Stimulated activated CD8-positive, alpha-beta memory T cell treated with anti-CD3 and anti-CD28 coated beads, Interleukin-2, amount 100 ng/mL, for 48 hours (primary cell): ENCODE measurements at places on chromosomes 3 and 15.

DNA sequence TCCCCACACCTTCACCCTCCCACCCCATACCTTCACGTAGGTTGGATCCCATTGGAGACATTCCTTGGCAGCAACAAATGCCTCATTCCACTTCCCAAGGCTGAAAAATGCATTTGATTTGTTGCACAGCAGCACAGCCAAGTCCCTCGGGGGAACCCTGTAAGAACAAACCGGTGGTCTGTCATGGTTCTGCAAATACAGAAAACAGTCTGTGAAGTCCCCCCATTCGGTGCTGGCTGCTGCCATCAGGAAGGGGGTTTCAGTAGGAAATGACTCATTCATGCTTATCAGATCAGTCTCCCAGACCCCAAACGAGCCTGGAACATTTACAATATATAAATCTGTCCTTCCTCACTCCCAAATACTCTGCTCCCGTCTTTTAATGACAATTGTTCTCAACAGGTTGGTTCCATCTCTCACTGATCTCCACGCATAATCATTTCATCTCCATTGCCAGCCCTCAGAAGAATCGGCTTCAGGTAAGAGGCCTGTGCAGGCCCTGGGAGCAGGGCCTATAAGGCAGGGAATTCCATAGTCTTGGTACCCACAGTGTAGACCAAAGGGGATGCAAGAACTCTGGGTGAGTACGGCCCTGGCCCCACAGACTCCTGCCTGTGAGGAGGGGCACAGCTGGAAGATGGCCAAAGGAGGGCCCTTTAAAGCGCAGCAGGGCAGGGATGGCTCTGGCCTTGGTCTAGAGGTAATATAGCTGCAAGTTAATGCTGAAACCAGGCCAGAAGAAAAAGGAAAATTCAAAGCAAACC lies 41.6 kb downstream of the TRANK1 start:
- no peak for DNase-seq

DNA sequence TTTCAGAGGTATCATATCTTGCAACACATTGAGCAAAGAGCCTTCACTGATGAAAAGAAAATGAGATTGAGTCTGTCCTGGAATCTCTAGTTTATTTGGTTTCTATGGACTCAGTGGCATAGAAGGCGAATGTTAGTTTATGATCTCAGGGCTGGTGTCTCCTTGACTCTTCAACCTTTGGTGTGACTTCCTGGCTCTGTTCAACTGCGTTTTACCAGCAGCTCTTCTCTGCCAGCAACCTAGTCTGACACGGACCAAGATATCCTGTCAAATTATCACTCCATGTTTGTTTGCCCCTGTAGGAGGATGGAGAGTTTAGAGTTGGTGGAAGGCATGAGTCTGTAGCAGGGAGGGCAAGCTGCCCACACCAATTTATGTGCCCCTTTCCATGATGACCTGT lies 82.9 kb upstream of the TBC1D5 start:
- DNase-seq: no peak

DNA sequence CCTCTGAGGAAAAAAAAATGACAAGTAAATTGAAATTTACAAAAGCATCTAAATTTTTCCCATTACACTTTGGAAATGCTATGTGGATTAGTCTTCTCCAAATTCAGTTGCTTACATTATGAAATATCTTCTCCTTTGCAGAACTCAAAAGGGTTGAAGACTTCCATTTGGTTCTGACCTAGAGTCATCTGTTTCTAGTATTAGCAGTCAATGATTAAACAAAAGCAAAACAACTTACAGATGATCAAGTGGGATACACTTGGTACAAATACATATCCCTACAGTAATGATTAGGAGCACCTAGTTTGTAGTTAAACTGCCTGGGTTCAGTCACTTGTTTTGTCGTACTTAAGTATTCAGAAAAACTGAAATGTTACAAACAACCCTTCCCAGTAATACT lies 136.2 kb downstream of the MBNL1 start:
- DNase-seq: no peak

GRCh38 chr15:86044981-86045380 lies 34.7 kb upstream of the AGBL1 start:
- no peak for DNase-seq

DNA sequence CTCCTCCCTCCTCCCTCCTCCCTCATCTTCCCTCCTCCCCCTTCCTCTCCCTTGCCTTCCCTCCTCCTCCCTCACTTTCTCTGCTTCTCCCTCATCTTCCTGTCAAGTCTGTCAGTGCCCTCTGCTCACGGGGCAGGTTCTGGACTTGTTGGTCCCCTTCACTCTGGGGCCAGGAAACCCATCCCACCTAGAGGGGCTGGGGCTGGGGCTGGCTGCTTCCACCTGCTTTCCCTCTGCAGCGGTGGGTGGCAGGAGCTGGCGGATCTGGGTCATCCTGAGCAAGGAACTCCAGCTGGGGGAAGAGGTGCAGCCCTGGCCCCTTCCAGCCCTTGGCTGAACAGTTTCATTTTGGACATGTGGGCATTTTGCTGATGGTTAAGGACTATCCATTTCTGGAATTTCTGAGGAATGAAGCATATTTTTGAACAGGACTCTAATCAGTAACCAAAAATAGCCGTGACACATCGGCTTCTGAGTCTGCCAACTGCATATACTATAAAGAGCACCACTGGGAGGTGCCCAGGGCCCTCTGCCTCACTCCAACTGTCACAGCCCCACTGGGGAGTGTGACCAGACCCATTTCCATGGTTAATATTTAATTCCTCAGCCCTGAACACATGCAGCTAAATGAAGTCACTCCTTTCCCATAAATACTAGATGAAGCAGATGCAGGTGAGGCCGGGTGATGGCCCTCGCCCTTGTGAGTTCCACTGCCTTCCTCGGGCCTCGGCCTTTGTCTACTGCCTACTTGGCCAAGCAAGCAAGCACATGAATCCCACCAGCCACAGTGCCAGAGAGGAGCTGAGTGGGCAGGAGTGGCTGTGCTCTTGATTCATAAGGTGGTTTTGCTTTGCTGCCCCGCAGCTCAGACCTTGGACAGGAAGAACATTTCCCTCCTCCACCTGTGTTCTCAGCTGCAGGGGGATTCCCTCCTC lies 39.8 kb downstream of the CHDH start:
- no peak for DNase-seq

GRCh38 chr15:39172380-39173281 lies 408.2 kb upstream of the THBS1 start:
- DNase-seq: no peak

GRCh38 chr3:190110826-190111225 lies 9.9 kb downstream of the P3H2 start:
- no peak for DNase-seq
